ENCODE measurements at places on chromosomes 5 and 9. TPM values are rescaled to one million over a fixed set of nuclear protein-coding genes. Genes with fewer than 3 reads are reported as not detected.

DNA sequence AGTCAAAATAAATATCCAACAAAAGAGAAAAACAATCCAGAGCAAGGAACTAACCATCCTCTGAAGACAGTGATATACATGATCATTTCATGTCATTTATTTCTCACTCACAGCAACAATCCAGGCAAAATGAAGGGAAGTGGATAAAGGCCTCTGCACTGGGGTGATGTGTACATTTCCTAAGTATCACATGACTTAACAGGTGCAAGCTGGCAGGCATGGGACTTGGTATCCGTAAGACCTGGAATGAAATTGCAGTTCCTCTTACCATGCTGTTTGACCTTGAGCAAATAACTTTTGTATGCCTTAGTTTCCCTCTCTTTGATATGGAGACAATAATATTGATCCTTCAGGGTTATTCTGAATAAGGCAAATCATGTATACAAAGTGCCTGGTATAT is 77.6 kb downstream of the PRLR start:
- no peaks in the 10 kb centered on the region for H3K36me3 ChIP-seq
- no peak for DNase-seq
- no peaks in the 10 kb centered on the region for H3K4me1 ChIP-seq

DNA sequence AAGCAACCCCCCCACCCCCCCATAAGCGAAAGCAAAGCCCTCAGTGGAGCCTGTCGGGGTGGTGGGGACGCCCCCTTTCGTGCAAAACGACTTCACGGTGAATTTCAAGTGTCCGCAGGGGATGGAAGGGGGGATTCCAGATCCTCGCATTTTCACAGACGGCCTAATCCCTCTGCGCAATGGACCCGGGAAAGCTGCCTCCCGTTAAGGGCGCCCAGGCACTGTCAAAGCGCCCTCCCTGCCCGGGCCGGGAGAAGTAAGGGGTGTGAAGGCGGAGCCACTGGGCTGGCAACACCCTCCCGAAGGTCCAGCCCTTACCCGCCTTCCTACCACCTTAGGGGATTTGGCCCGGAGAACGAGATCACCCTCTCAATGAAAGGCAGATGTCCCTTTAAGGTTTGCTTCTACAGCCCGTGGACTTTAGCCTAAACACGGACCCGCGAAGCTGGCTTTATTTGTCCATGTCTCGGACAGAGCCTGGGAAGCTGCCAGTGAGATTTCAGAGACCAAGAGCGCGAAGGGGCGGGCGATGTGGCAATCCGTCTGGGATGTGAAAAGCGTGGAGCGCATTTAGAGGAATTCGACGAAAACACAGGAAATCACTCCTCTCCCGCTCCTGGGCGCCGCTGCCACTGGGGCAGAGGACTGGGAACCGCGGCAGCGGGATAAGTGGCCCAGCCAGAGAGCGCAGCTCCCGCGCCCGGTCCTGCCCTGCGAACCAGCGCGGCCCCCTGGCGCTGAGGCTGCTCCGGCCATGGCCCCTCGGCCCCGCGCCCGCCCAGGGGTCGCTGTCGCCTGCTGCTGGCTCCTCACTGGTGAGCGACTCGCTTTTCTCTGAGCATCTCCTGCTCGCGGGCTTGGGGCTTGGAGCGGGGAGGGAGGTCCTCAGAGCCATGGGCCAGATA is at the start of the genes ITGA1 and PELO:
TSS of gene ITGA1 (plus strand) at position 317 of the 905 bp plus-strand sequence. CDS start at position 755, 438 bp downstream.
TSS of gene PELO (plus strand) at position 317 of the 905 bp plus-strand sequence. CDS start 12,479 bp downstream, outside the sequence.
- H3K4me1 ChIP-seq = peaks cover 3% of the 10 kb centered on the region
- H3K27me3 ChIP-seq = no peaks in the 10 kb centered on the region
- H3K27ac ChIP-seq = peak within 1 kb of the TSS; percentile 82

GRCh38 chr5:143771189-143771588 is 40.8 kb upstream of the HMHB1 start:
- peaks cover 11% of the 10 kb centered on the region for H3K4me1 ChIP-seq
- H3K27me3 ChIP-seq = no peaks in the 10 kb centered on the region
- no peak overlapping the region for H3K4me3 ChIP-seq
- no peaks in the 10 kb centered on the region for H3K36me3 ChIP-seq
- H3K27ac ChIP-seq = no peak overlapping the region

GRCh38 chr5:125004009-125004408 is 257.6 kb upstream of the ZNF608 start:
- H3K36me3 ChIP-seq = no peaks in the 10 kb centered on the region
- no peaks in the 10 kb centered on the region for H3K4me1 ChIP-seq
- no peak overlapping the region for H3K27ac ChIP-seq
- no peak overlapping the region for H3K4me3 ChIP-seq
- H3K27me3 ChIP-seq = no peaks in the 10 kb centered on the region

- peaks cover 18% of the 10 kb centered on the region for H3K36me3 ChIP-seq
- H3K4me3 ChIP-seq = no peak overlapping the region
- H3K4me1 ChIP-seq = peaks cover 33% of the 10 kb centered on the region
These were observed 8.6 kb downstream of the SEPTIN8 start for GRCh38 chr5:132768485-132768868.

- H3K27me3 ChIP-seq = no peaks in the 10 kb centered on the region
- no peaks in the 10 kb centered on the region for H3K36me3 ChIP-seq
- H3K4me1 ChIP-seq = no peaks in the 10 kb centered on the region
- H3K4me3 ChIP-seq = no peak overlapping the region
- DNase-seq = no peak
- no peak overlapping the region for H3K27ac ChIP-seq
These were observed 1034.8 kb downstream of the CDH12 start for GRCh38 chr5:21818370-21818720.

GRCh38 chr9:74838351-74838750 is 49.4 kb downstream of the TRPM6 start:
- H3K27ac ChIP-seq = no peak overlapping the region
- H3K27me3 ChIP-seq = no peaks in the 10 kb centered on the region
- no peak overlapping the region for H3K4me3 ChIP-seq
- no peak for DNase-seq

GRCh38 chr5:7425830-7426229 is 29.9 kb downstream of the ADCY2 start:
- no peak overlapping the region for H3K27ac ChIP-seq
- no peak overlapping the region for H3K4me3 ChIP-seq
- H3K4me1 ChIP-seq = no peaks in the 10 kb centered on the region
- no peak for DNase-seq

- no peak overlapping the region for H3K27ac ChIP-seq
- H3K4me3 ChIP-seq = no peak overlapping the region
- no peaks in the 10 kb centered on the region for H3K27me3 ChIP-seq
- H3K36me3 ChIP-seq = no peaks in the 10 kb centered on the region
- no peak for DNase-seq
These were observed 186.8 kb downstream of the ZNF462 start for GRCh38 chr9:107049803-107050184.

DNA sequence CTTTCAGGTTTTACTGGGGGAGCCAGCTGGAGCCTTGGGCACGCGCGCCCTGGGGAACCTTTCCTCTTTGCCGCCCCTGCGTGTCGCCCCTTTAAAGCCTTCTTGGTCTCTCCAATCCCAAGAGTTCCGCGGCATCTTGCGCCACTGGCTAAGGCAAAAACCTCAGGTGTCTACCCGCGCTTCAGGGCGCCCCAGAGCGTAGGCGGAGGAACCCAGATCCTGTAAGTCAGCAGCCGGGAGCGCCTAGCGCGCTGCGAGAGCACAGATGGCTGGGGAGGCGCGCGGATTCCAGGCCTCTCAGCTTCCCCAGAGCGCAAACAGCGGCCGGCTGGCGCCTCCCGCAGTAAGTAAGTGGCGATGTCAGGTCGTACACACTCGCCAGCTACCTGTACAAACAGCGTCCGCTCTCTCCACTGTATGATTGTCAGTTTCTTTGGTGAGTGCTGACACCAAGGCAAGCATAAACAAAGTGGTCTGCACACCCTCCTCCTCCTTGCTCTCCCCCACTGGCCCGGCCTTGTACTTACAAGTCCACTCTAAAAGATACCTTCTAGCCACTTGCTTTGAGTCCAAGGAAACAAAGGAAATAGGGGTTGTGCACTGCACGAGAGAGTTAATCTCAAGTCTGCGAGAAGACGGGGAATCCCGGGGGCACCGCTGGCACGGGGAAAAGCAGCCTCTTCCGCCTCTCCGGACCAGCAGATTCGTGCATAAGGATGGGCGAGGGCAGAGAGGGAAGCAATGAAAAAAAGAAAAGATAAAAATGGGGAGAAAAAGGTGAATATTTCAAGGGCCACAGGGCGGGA is 2.9 kb downstream of the HTR1A start:
- no peak overlapping the region for H3K4me3 ChIP-seq
- H3K27ac ChIP-seq = no peak overlapping the region
- H3K36me3 ChIP-seq = no peaks in the 10 kb centered on the region
- no peaks in the 10 kb centered on the region for H3K4me1 ChIP-seq

GRCh38 chr9:134167530-134167931 is 3.2 kb upstream of the RNU6ATAC start:
- no peaks in the 10 kb centered on the region for H3K36me3 ChIP-seq
- no peak overlapping the region for H3K4me3 ChIP-seq
- no peaks in the 10 kb centered on the region for H3K27me3 ChIP-seq
- no peak overlapping the region for H3K27ac ChIP-seq
- DNase-seq = no peak

GRCh38 chr9:116096046-116096445 is 57.5 kb upstream of the PAPPA start:
- no peak for DNase-seq
- H3K36me3 ChIP-seq = no peaks in the 10 kb centered on the region
- H3K27ac ChIP-seq = no peak overlapping the region

DNA sequence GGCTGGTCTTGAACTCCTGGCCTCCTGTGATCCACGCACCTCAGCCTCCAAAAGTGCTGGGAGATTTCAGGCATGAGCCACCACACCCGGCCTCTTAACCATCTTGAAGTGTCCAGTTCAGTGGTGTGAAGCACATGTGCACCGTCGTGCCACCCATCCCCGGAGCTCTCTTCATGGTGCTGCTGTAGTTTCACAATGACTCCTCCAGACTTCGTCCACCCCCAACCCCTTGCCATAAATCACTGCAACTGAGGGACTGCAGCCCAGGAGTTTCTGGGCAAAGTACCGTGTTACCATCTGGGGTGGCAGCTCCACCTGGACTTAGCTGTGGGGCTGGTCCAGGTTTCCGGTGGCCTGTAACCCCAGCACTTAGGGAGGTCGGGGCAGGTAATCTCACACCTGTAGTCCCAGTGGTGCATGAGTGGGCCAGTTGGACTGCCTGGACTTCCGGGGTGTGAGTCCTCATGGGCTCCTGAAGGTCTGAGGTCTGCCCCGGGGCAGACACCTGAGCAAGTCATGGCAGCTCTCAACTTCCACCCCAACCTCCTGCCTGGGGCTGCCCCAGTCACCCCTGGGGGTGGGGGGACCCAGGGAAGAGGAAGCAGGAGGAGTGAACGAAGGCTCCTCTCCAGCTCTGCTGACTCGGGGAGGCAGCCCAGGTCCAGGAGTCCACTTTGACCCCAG is 6.6 kb upstream of the N4BP3 start:
- H3K27me3 ChIP-seq = no peaks in the 10 kb centered on the region
- peaks cover 21% of the 10 kb centered on the region for H3K4me1 ChIP-seq
- DNase-seq = no peak
- H3K4me3 ChIP-seq = no peak overlapping the region
- H3K27ac ChIP-seq = no peak overlapping the region

GRCh38 chr5:32710550-32711361 is at the start of gene NPR3:
TSS of gene NPR3 (plus strand) at chr5:32711321. CDS start at chr5:32711777, 456 bp downstream.
- peak; percentile 67 for DNase-seq
- peak within 1 kb of the TSS; percentile 50 for H3K4me3 ChIP-seq
- peak within 1 kb of the TSS; percentile 81 for H3K27ac ChIP-seq
- no peaks in the 10 kb centered on the region for H3K27me3 ChIP-seq
- no peaks in the 10 kb centered on the region for H3K36me3 ChIP-seq

DNA sequence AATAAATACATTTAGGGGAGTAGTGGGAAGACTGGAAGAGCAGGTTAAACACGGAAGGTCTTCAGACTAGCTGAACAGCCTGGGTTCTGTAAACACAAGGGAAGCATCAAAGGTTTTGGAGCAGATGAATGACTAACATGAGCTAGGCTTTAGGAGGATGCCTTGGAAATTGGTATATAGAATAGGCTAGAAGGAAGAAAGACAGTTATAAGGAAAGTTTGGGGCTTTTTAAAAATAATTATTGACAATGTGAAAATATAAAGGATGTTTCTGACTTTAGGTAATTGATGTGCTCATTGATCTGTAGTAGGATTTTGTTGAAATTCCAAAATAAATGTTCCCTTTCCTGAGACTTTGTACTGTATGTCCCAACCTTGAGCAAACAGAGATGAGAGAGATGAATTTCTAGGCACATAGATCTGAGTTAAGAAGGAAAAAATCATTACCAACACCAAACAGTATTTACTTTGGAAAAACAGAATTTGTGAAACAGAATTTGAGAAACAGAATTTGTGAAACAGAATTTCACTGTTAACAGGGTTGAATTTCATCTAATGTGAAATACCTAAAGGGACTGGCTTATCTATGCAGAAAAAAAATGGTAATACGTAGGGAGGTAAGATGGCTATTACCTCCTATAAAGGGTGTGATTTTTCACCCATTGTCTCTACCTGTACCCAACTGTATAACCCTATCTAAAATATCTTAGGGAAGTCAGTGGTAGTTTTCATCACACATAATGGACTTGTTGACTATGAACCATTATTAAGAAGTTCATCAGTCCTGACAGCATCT is 28.8 kb downstream of the SKP2 start:
- H3K4me1 ChIP-seq = no peaks in the 10 kb centered on the region
- no peaks in the 10 kb centered on the region for H3K36me3 ChIP-seq
- DNase-seq = no peak
- no peak overlapping the region for H3K4me3 ChIP-seq
- H3K27me3 ChIP-seq = no peaks in the 10 kb centered on the region

DNA sequence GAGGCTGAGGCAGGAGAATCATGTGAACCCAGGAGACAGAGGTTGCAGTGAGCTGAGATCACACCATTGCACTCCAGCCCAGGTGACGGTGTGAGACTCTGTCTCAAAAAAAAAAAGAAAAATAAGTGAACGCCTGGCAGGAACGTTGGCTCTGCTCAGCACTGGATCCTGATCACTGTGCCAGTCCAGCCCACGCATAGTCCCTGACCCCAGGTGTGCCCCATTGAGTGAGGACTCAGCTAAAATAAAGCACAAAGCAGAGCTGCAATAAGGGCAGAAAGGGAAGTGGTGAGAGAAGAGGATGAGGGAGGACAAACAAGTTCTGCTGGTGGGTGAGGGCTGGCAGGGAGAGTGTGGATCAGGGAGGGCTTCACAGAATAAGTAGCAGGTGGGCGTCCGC is 4.3 kb downstream of the GRHPR start:
- H3K36me3 ChIP-seq = peaks cover 25% of the 10 kb centered on the region
- H3K27ac ChIP-seq = no peak overlapping the region
- no peak for DNase-seq
- peaks cover 15% of the 10 kb centered on the region for H3K4me1 ChIP-seq

DNA sequence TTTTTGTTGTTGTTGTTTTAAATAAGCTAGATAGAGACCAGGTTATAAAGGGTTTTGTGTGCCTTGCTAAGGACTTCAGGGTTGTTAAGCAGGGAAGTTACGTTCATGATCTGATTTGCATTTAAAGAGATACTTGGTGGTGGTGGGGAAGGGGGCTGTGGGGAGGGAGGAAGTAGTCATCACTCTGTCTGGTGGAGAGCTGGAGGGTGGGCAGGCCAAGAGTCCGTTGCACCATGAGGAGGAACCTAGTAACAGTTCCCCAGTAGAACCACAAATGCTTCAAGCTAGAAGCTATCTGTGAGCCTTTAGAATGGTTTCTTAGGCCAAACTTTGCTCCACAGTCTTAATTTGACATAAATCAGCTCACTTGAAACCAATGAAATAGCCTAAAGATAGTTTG is 18.7 kb upstream of the ROPN1L start:
- DNase-seq = no peak
- H3K36me3 ChIP-seq = peaks cover 50% of the 10 kb centered on the region
- no peak overlapping the region for H3K4me3 ChIP-seq
- H3K4me1 ChIP-seq = no peaks in the 10 kb centered on the region

MYMK gene
- not detected for total RNA-seq

LIX1 gene
- total RNA-seq = 5.5 TPM

RNF14 gene
- 57.7 TPM for total RNA-seq

TBC1D2 gene
- total RNA-seq = 20.8 TPM

ZNF462 gene
- total RNA-seq = 33.3 TPM

COL23A1 gene
- total RNA-seq = 108 TPM

CHSY3 gene
- total RNA-seq = 1.7 TPM

IRX4 gene
- not detected for total RNA-seq
